Pancreas (tissue), 10 donors: ENCODE measurements at places on chromosomes 3 and 15. TPM values are rescaled to one million over a fixed set of nuclear protein-coding genes. Genes with fewer than 3 reads are reported as not detected.

DNA sequence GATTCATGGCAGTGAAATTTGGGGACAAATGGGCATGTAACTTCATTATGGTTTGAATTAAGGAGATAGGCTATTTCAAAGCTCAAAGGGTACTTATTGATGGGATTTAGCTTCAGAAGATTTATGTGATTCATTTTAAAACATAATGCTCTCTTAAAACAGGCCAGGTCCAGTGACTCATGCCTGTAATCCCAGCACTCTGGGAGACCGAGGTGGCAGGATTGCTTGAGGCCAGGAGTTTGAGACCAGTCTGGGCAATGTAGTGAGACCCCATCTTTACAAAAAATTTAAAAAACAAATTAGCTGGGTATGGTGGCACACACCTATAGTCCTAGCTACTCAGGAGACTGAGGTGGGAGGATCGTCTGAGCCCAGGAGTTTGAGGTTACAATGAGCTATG lies 11.5 kb downstream of the THAP10 start:
- H3K4me1 ChIP-seq: no peaks in the 10 kb centered on the region
- H3K27ac ChIP-seq: no peak overlapping the region
- H3K27me3 ChIP-seq: no peaks in the 10 kb centered on the region
- no peak overlapping the region for H3K4me3 ChIP-seq

- no peak for DNase-seq
- H3K4me1 ChIP-seq: no peaks in the 10 kb centered on the region
- no peaks in the 10 kb centered on the region for H3K27me3 ChIP-seq
Measured at GRCh38 chr3:5309171-5309570, 121.7 kb downstream of the EDEM1 start.

C2CD4A gene
- 3.5 TPM for polyA plus RNA-seq

DNA sequence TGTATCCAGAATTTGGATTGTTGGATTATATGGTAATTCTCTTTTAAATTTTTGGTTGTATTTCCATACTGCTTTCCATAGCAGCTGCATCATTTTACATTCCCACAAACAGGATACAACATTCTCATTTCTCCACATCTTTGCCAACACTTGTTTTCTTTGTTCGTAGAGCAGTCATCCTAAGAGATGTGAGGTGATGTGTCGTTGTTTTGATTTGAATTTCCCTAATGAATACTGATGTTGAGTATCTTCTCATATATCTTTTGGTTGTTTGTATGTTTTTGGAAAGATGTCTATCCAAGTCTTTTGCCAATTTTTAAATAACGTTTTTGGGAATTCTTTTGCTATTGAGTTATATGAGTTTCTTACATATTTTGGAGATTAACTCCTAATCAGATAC lies 93.6 kb downstream of the GMNC start:
- no peaks in the 10 kb centered on the region for H3K4me1 ChIP-seq
- no peak for DNase-seq
- no peaks in the 10 kb centered on the region for H3K27me3 ChIP-seq
- H3K36me3 ChIP-seq: no peaks in the 10 kb centered on the region

DNA sequence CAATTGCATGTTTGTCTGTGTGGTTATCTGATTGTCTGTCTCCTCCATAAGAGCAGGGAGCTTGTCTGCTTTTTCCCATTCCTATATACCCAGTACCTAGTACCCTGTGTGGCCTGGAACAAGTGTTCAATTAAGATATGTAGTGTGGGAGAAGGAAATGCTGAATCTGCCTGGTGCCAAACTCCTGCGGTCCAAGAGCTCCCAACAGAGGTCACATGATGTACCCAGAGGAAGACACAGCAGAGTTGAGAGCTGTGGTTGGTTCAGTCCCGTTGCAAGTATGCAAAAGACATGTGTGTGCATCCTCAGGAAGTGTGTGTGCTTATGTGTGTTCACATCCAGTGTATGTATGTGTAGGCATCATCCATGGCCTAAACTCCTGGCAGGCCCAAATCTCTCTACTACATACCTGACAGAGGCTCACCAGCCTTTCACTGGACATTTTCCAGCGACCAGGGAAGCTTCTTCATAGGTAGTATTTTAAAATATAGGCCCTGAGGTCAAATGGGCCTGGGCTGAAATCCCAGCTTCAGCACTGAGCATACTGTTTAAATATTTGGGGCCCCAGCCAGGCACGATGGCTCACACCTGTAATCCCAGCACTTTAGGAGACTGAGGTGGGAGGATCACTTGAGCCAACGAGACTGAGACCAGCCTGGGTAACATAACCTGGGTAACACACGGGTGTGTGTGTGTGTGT lies 34.0 kb upstream of the ITGA11 start:
- H3K27me3 ChIP-seq: no peaks in the 10 kb centered on the region
- H3K4me3 ChIP-seq: no peak overlapping the region
- H3K4me1 ChIP-seq: no peaks in the 10 kb centered on the region
- no peaks in the 10 kb centered on the region for H3K36me3 ChIP-seq

SLC9A9 gene
- polyA plus RNA-seq: 0.68 TPM

GRCh38 chr3:173993299-173993698 lies 595.8 kb downstream of the NLGN1 start:
- no peak overlapping the region for H3K27ac ChIP-seq
- H3K27me3 ChIP-seq: no peaks in the 10 kb centered on the region
- no peaks in the 10 kb centered on the region for H3K36me3 ChIP-seq
- H3K4me3 ChIP-seq: no peak overlapping the region

DNA sequence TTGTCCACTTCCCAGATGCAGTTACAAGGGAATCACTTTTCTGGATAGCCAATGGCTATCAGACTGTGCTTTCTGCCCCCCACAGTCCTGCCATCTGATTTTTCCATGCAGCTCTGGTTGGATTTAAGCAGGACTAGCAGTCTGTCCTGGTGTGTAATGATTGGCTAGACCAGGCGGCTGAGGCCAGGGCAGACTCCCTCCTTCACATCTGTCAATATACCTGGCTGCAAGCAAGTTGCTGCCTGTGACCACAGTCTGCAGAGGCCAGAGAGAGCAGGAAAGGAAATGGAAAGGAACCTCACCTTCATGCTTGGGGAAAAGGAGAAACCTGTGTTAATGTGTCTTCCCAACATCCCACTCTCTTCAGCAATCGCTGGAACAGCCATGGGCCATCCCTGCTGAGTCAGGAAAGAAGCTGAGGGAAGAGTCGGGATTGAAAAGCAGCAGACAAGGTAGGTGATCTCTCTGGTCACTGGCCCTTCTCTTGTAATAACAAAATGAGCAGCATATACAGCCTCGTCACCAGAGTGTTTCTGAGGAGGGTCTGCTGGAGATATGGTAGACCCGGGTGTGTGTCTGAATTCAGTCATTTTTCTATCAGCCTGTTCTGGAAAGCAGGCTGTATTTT lies 126.7 kb upstream of the PHLDB2 start:
- H3K4me3 ChIP-seq: peak overlapping the region; percentile 14
- H3K4me1 ChIP-seq: peaks cover 32% of the 10 kb centered on the region

GRCh38 chr3:194683380-194683779 lies 2.3 kb upstream of the FAM43A start:
- no peak overlapping the region for H3K4me3 ChIP-seq
- H3K4me1 ChIP-seq: peaks cover 10% of the 10 kb centered on the region
- H3K36me3 ChIP-seq: no peaks in the 10 kb centered on the region
- no peak for DNase-seq

DNA sequence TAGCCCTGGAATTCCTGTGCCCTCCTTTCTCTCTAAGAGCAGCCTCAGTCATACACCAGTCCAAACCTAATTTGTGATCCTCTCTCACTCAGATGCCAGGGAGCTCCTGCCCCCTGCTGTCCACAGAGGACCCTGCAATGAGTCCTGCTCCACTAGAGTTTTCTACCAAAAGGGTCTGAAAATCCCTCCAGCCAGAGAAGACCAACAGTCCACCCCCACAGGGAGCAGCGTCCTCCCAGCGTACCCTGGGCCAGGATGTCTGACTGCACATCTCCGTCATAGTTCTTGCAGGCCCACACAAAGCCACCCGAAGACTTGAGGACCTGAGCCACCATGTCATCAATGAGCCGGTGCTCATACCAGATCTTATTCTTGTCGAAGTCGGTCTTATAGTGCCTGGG lies 15.4 kb downstream of the IDH2 start:
- H3K27ac ChIP-seq: no peak overlapping the region
- peaks cover 14% of the 10 kb centered on the region for H3K4me1 ChIP-seq
- peaks cover 76% of the 10 kb centered on the region for H3K36me3 ChIP-seq
- no peaks in the 10 kb centered on the region for H3K27me3 ChIP-seq
- DNase-seq: no peak

GRCh38 chr3:10837849-10838248 lies 21.8 kb downstream of the SLC6A11 start:
- DNase-seq: no peak
- no peaks in the 10 kb centered on the region for H3K4me1 ChIP-seq
- H3K27ac ChIP-seq: no peak overlapping the region
- no peaks in the 10 kb centered on the region for H3K27me3 ChIP-seq

DNA sequence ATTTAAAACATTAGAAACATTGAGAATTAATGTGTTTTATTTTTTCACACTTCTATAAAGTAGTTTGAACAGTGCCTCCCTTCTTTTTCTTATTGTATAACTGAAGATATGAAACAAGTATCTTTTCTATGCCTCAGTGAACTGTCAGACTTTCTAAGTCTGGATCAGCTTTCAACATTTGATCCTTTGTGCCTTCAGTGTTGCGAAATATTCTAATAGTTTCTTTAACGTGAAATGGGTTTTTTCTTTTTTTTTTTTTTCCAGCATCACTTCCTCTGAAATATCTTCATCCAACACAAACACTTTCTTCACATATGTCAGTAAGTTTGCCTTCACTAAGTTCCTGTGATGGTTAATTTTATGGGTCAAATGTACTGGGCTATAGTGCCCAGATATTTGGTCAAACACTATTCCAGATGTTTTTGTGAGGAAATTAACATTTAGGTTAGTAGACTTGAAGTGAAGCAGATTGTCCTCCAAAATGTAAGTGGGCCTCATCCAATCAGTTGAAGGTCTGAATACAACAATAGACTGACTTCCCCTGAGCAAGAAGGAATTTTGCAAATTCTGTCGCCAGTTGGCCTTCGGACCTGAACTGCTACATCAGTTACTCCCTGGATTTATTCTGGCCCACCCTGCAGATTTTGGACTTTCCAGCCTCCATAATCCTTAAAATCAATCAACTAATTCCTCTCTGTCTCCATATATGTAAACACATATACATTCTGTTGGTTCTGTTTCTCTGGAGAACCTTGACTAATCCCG lies 6.4 kb upstream of the CPOX start:
- no peak overlapping the region for H3K27ac ChIP-seq
- DNase-seq: no peak
- H3K27me3 ChIP-seq: no peaks in the 10 kb centered on the region
- H3K4me1 ChIP-seq: no peaks in the 10 kb centered on the region

DNA sequence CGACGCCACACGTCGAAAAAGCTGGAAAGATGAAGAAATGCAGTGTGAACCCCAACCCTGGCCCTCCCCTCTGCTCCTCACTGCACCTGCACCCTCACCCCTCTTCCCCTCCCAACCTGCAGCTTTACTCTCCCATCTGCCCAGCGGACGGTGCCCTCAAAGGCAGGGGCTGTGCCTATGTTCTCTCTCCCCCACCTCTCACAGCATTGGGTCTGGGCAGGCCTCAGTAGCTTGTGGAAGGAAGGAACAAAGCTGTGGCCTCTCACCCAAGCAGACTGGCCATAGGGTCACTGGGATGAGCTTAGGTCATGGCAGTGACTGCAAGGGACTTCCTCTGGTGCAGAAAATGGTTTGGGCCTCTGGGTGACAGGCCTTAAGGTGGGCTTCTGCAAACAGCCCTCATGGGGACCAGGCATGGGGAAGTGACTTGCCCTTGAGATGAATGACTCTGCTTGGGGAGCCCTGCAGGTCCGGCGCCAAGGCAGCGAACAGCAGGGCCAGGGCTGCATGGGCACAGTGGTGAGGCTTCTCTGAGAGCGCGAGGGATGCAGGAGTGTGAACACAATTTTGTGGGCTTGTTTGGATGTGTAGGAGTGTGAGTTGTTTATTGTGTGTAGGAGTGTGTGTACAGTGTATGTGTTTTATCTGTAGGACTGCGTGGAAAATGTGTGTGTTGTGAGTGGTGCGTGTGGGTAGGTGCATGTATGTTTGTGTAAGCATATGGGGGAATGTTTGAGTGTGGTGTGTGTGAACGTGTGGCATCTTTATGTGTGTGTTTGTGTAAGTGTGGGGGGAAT lies 29.2 kb downstream of the SRPRB start:
- no peaks in the 10 kb centered on the region for H3K4me1 ChIP-seq
- no peaks in the 10 kb centered on the region for H3K27me3 ChIP-seq
- DNase-seq: no peak
- no peak overlapping the region for H3K27ac ChIP-seq

DNA sequence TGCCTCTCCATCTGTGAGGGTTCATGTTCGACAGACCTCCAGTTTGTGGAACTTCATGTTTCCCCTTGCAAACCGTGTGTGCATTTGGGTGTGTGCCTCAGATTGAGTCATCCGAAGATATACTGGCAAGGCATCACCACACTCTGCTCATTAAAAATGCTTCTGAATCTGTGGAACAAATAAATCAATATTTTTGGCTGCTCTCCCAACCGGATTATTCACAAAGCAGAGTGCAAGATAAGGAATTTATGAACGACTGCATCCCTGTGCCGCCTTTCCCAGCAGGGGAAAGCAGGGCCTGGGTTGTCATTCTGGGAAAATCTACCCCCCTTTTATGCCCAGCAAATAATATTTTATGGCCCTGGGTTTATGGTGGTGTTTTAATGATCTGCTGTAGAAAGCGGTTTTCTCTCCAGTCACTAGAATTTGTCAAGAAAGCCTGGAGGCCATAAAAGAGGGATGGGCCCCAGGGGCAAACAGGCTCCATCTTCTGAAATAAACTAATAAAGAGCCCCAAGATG lies 4.2 kb upstream of the WNT5A start:
- H3K27ac ChIP-seq: no peak overlapping the region
- H3K36me3 ChIP-seq: no peaks in the 10 kb centered on the region
- no peaks in the 10 kb centered on the region for H3K4me1 ChIP-seq

ISL2 gene
- polyA plus RNA-seq: 0.16 TPM

GRCh38 chr3:17201538-17201937 lies 316.8 kb downstream of the PLCL2 start:
- H3K4me3 ChIP-seq: no peak overlapping the region
- no peaks in the 10 kb centered on the region for H3K4me1 ChIP-seq
- no peak for DNase-seq
- H3K36me3 ChIP-seq: no peaks in the 10 kb centered on the region
- no peaks in the 10 kb centered on the region for H3K27me3 ChIP-seq

GRCh38 chr15:67185621-67186225 lies 68.7 kb downstream of the AAGAB start:
- no peak for DNase-seq
- H3K36me3 ChIP-seq: no peaks in the 10 kb centered on the region
- no peaks in the 10 kb centered on the region for H3K27me3 ChIP-seq
- H3K4me3 ChIP-seq: no peak overlapping the region

FGF7 gene
- polyA plus RNA-seq: 6.5 TPM

GRCh38 chr15:98292442-98293240 lies 332.1 kb downstream of the ARRDC4 start:
- no peak overlapping the region for H3K4me3 ChIP-seq
- peak; percentile 41 for DNase-seq
- H3K27me3 ChIP-seq: no peaks in the 10 kb centered on the region
- no peaks in the 10 kb centered on the region for H3K36me3 ChIP-seq

DNA sequence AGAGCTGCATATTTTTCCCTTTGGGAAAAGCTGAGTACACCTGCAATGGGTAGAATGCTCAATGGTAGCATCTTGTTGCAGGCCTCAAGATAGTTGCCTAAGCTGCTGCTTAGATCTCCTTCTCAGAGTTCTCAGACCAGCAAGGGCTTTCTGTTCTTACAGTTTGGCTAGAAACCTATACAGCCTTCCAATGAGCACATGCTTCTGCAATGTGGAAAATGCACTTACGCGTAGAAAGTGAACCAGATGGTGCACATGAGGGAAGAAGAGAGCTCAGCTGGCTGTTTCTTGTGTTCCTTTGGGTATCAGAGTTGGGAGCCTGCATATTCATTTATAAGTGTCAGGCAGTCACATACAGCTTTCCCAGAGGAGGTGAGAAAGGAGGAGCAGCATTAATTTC lies 136.4 kb downstream of the B3GALNT1 start:
- no peaks in the 10 kb centered on the region for H3K27me3 ChIP-seq
- no peaks in the 10 kb centered on the region for H3K36me3 ChIP-seq

UBA5 gene
- polyA plus RNA-seq: 49.0 TPM
